Tibial artery (tissue), 4 donors: ENCODE measurements at places on chromosomes 12 and 14.

DNA sequence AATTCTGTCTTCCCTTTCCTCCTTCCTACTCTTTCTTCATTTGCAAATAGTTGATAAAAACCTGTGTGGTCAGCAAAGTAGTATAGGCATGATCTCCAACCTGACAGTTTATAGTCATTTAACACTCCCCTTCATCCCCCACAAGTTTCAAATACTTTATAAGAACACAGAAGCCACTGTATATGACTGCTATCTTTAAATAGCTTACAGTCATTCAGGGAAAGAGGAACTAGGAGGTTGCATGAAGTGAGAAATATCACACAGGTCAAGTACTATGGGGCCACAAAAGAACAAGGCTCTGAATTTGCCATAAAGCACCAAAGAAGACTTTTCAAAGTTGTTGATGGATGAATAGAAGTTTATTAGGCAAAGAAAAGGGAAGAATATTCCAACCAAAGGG, 431.3 kb downstream of the NPAS3 start:
- no peak for DNase-seq
- no peak overlapping the region for H3K27ac ChIP-seq
- no peaks in the 10 kb centered on the region for H3K36me3 ChIP-seq
- H3K27me3 ChIP-seq: no peaks in the 10 kb centered on the region
- no peaks in the 10 kb centered on the region for H3K4me1 ChIP-seq
- H3K4me3 ChIP-seq: no peak overlapping the region

GRCh38 chr12:97524812-97525211, 62.2 kb downstream of the RMST start:
- H3K27ac ChIP-seq: no peak overlapping the region
- no peaks in the 10 kb centered on the region for H3K27me3 ChIP-seq
- H3K36me3 ChIP-seq: no peaks in the 10 kb centered on the region

DNA sequence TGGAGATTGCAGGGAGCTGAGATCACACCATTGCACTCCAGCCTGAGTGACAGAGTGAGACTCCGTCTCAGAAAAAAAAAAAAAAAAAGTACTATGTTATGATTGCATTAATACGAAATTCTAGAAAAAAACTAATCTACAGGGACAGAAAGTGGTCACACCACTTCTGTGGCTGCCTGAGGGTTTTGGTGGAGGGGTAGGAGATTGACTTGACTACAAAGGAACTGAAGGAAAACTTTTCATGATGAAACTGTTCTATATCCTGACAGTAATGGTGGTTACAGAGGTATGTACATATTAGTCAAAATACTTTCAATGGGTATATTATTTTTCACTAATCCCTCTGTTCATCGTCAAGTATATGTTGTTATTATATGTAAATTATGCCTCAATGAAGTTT, 42.1 kb downstream of the FOXN3 start:
- no peak overlapping the region for H3K4me3 ChIP-seq
- no peaks in the 10 kb centered on the region for H3K36me3 ChIP-seq
- no peaks in the 10 kb centered on the region for H3K27me3 ChIP-seq
- DNase-seq: no peak
- peaks cover 58% of the 10 kb centered on the region for H3K4me1 ChIP-seq

- no peak for DNase-seq
- no peaks in the 10 kb centered on the region for H3K36me3 ChIP-seq
- H3K4me1 ChIP-seq: no peaks in the 10 kb centered on the region
- no peak overlapping the region for H3K4me3 ChIP-seq
- no peaks in the 10 kb centered on the region for H3K27me3 ChIP-seq
- no peak overlapping the region for H3K27ac ChIP-seq
These were observed 89.0 kb upstream of the PTPRR start for GRCh38 chr12:71009430-71010142.

GRCh38 chr14:22998329-22999012, 11.5 kb downstream of the C14orf93 start:
- H3K4me1 ChIP-seq: no peaks in the 10 kb centered on the region
- H3K4me3 ChIP-seq: no peak overlapping the region
- no peak overlapping the region for H3K27ac ChIP-seq

DNA sequence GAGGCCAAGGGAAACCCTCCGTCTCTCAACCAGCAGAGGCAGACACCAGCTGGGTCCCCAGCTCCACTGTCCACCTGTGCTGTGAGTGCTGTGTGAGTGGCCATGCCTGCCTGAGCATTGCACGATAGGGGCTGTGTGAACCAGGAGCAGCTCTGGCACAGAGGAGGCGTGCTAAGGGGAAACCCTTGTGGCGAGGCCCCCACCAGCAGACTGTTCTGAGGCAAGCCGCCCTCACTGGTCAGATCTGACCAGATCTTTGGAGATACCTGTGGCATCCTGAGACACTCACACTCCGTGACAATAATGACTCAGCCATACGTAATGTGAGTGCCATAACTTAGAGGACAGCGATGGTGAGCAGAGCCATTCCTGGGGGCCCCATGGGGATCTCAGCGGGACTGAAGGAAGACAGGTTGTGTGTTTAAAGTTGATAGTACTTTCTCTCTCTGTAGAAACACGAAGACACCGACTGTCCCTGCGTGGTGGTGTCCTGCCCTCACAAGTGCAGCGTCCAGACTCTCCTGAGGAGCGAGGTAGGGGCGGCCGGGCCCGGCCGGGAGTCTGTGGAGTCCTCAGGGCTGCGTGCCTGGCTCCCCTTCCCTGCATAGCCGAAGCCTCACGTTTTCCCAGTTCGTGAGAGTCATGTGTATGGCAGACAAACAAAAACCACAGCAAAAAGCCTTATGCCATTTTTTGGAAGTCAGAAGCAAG, 36.6 kb upstream of the AMN start:
- no peak overlapping the region for H3K4me3 ChIP-seq
- DNase-seq: no peak
- H3K27ac ChIP-seq: no peak overlapping the region
- H3K36me3 ChIP-seq: peaks cover 7% of the 10 kb centered on the region
- H3K27me3 ChIP-seq: no peaks in the 10 kb centered on the region
